ENCODE measurements at places on chromosomes 1 and 21. TPM values are rescaled to one million over a fixed set of nuclear protein-coding genes. Genes with fewer than 3 reads are reported as not detected.

DNA sequence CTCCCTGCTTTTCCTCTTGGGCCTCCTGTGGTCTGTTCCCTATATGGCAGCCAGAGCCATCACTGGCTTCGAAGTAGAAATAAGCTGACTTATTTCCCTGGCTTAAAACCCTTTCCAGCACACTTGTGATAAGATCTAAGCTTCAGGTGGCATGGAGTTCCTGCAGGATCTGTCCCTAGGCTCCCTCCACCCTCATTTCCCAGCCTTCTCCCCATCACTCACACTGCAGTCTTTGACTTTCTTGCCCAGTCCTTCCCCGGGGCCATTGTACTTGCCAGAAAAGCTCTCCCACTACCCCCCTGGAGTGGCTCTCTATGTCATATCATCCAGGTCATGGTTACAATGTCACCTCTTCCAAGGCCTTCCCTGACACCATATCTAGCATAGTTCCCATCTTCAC lies 55.8 kb downstream of the KCNJ6 start:
- no peak for DNase-seq

GRCh38 chr1:60283690-60284089 lies 210.1 kb upstream of the C1orf87 start:
- DNase-seq = no peak

- DNase-seq = no peak
Observed at GRCh38 chr1:52916241-52916975, 5.1 kb downstream of the ECHDC2 start.

GRCh38 chr1:90074970-90075391 lies 80.1 kb downstream of the ZNF326 start:
- no peak for DNase-seq

DNA sequence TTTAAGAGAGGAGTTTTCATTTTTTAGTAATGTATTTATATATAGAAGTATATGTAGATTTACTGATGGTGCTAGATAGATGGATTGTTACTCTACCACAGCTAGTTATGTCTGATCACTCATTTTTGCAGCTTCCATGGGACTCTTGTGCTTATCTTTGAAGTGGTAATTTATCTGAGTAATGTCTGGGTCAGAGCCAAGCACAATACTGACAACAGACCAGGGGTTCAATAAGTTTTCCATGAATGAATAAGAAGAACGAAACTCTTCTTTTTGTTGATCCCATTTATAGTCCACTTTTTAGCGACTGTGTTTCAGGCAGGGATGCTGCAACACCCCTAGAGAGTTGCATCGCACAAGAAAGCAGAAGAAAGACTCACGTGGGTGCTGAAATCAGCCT lies 935.2 kb downstream of the PLA2G4A start:
- no peak for DNase-seq

- DNase-seq = no peak
Observed at GRCh38 chr1:21783679-21784603, 992 bp upstream of the USP48 start.

DNA sequence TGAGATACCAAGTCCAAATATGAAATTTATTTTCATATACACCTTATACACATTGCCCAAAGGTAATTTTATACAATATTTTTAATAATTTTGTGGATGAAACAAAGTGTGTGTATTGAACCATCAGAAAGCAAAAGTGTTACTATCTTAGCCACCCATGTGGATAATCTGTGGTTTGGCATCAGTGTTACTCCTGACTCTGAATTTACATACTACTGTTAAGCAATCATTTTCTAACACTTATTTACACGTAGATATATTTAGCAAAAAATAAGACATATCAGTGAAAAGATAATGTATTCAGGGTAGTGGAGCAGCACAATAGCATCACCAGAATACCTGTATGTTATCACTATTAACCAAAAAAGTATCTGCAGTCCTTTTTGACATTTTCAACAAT lies 23.8 kb downstream of the DENND2D start:
- DNase-seq = no peak

DNA sequence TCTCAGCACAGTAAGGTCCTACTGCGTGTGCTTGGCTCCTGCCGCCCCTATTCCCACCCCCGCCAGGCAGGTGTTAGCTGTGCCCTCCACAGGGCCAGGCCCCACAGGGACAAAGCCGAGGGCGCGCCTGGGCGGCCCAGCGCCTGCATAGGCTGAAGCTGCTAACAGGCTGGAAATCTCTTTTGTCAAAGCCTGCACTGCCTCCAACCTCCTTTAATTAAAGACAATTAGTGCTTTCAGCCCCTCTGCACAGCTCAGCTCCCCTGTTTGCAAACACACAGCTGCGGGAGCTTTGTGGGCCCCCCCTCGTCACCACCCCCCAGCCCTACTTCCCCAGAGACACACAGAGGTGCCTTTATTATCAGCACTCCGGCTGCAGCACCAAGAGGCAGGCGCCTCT lies 95.9 kb downstream of the EPHB2 start:
- no peak for DNase-seq

GRCh38 chr1:78652019-78652560 lies 2.5 kb downstream of the IFI44 start:
- DNase-seq = no peak

- DNase-seq = no peak
Observed at GRCh38 chr1:111361761-111362160, 65.8 kb downstream of the OVGP1 start.

DNA sequence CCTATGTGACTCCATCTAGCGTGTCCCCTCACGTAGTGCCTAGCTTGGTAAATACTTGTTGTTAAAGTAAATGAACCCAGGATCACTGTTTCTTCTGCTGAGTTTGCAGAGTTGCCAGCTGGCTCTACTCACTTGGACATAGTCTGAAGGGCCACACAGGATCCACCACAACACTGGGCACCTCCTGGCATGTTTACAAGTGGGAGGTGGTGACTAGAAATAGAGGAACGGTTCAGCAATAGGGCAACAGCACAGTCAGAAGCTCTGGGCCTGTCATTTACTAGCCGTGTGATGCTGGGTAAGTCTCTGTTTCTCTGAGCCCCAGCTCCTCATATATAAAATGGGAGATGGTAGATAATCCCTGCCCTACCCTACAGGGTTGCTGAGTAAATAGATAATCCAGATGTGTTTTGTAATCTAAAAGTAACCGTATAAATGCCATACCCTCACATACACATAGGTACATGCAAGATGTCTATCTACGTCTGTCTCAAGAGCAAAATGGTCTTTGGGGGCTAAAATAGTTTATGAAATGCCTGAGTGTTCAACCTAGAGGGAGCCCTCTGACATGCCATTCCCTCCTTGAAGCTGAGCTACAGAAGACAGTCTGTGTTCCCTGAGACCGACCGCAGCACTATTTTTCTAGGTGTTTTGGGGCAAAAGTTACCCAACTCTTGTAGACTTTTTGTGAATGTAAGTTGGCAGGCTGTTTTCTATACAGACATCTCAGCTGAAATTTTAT lies 20.5 kb downstream of the RNF220 start:
- no peak for DNase-seq

DNA sequence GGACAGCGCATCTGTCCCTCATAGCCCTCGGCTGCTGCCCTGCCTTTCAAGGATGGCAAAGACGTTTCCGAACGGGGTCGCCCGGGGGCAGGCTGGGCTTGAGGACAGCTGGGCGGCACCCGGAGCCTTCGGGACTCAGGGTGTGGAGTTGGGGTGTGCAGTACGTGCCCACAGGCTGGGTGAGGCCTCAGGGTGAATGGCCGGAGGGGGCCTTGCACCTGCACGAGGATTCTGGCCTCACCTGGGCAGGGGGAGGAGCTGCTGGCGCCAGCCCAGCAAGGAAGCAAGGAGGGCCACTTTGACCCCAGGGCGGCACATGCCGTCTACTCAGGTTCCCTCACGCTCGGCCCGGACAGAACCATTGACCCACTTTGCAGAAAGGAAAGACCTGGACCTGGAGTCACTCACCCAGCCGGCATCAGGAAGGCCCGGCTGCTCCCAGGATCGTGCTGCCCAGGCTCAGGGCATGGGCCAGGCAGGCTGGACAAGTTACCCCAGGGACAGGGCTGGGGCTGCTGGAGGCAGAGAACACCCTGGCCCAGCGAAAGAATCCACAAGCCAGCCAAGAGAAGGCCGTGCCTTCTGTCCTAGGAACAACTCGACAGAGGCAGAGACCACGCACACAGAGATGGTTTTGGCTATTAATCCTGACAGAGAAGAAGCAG lies 65.1 kb upstream of the TTC34 start:
- DNase-seq = no peak

DNA sequence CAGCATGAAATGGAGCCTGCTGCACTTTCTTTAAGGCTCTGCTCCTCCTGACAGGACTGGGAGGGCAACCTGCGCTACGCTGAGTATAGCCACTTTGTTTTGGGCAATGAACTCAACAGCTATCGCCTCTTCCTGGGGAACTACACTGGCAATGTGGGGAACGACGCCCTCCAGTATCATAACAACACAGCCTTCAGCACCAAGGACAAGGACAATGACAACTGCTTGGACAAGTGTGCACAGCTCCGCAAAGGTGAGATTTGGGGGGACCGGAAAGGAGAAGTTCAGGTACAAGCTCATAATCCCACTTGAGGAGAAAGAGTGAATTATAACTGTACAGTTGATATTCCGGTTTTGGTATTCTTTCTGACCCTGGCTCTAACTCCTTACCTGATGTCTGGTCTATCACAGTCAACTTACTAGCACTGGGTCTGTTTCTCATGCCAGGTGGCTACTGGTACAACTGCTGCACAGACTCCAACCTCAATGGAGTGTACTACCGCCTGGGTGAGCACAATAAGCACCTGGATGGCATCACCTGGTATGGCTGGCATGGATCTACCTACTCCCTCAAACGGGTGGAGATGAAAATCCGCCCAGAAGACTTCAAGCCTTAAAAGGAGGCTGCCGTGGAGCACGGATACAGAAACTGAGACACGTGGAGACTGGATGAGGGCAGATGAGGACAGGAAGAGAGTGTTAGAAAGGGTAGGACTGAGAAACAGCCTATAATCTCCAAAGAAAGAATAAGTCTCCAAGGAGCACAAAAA lies 5.4 kb downstream of the ANGPTL7 start:
- no peak for DNase-seq

DNA sequence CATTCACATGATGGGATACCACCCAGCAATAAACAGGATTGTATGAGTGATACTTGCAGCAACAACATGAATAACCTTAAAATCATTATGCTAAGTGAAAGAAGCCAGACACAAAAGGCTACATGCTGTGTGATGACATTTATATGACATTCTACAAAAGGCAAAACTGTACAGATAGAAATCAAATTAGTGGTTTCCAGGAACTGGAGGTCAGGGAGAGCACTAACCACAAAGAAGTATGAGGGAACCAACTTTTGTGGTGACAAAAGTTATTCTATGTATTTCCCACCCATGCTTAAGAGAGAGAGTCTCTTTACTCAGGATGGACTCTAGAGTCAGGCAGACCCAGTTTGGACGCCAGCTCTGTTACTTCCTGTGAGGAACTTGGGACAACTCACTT lies 364.5 kb upstream of the DAB1 start:
- DNase-seq = no peak

DNA sequence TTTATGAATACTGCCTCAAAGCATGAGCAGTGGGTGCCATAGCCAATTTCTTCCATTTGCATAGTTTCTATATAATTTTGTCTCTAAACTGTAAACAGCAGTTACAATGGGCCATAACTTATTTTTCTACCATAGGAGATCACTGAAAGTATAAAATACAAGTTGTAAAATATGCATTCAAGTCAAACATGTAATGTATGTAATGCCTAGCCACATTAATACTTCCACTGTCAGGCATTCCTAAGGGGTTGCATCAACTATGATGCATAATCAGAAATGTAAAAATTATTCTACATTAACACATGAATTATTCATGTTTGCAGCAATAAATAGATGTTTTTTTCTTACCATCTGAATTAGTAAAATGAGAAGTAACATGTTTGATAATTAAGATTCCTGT lies 560.3 kb upstream of the ZP4 start:
- no peak for DNase-seq

GRCh38 chr1:66108624-66109023 lies 315.9 kb downstream of the PDE4B start:
- no peak for DNase-seq

DNA sequence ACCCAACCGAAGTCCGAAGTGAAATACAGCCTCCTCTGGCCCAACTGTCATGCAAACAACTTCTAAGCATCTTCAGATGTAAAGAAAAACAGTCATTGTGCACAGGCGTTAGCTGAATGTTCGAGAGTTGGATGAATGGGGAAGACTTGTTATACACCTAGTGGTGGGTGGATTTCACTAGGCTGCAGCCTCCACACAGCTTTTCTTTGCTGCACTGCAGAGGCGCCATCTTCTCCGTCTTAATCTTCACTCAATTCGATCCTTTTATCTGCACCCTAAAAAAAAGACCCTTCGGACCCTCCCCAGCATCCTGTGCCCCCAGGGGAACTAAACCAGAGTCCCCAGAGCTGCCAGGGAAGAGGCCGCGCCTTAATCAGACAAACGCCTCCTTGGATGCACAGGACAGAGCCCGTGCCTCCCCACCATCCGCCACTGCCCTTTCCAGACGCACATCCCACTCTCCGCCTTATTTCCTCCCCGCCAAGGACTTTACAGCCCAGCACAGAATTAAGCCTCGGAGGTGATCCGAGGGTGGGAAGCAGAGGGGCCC lies 1.4 kb downstream of the APP start:
- DNase-seq = peak; percentile 70

GRCh38 chr1:111604931-111605330 lies 14.7 kb upstream of the RAP1A start:
- no peak for DNase-seq

GRCh38 chr1:16118706-16119105 lies 37.2 kb downstream of the EPHA2 start:
- DNase-seq = no peak

GRCh38 chr1:223244366-223245103 lies 101.5 kb upstream of the TLR5 start:
- peak; percentile 56 for DNase-seq

TSPAN2 gene
- total RNA-seq = 0.91 TPM

LAX1 gene
- total RNA-seq = 20.6 TPM

TAS1R1 gene
- total RNA-seq = not detected

RGS1 gene
- total RNA-seq = 13.6 TPM

PDZK1 gene
- not detected for total RNA-seq

TTC34 gene
- 1.3 TPM for total RNA-seq

UBE2Q1 gene
- total RNA-seq = 89.3 TPM

PLEKHN1 gene
- 1.1 TPM for total RNA-seq

KRTAP19-1 gene
- total RNA-seq = not detected

Data from activated CD4-positive, alpha-beta T cell treated with anti-CD3 and anti-CD28 coated beads for 36 hours (primary cell).